Umbilical cord (tissue), 2 donors: ENCODE measurements at places on chromosomes 1 and 21. TPM values are rescaled to one million over a fixed set of nuclear protein-coding genes. Genes with fewer than 3 reads are reported as not detected.

DNA sequence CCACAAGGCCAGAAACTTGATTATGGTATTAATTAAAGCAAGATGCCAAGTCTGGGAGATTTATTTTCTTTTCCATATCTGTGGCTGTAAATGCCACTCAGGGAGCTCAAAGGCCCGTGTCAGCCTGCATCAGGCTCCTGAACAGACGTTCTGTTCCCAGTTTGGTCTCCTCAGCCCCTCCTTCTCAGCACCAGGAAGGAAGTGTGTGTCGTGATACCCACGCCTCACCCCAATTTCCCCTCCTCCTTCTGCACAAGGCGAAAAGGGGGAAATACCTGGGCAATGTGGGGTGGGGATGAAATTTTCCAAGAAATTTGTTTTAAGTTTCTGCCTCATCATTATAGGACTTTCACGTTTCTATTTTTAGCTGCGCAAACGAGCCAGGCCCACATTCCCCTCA, 112.0 kb downstream of the SYF2 start:
- no peak for DNase-seq

DNA sequence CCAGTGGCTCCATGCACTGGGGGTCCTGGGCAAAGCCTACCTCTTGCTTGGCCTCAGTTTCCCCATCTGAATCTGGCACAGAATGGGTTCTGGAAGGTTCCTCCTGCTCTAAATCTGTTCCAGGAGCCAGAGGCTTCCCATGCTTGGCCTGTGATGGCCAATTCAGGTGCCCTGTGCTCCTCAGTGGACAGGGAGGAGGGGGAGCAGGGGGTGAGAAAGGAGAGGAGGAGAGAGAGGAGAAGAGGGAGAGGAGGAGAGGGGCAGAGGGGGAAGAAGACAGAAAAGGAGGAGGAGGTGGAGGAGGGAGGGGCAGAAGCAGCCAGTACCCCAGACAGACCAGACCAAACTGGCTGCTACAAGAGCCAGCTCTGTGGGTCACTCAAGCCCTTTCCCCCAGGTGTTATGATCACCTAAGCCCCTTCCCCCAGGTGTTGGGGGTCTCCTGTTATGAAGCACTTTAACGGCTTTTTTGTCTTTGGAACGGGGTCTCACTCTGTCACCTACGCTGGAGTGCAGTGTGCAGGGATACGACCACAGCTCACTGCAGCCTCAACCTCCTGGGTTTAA, 43.7 kb downstream of the TRIM11 start:
- no peak for DNase-seq

DNA sequence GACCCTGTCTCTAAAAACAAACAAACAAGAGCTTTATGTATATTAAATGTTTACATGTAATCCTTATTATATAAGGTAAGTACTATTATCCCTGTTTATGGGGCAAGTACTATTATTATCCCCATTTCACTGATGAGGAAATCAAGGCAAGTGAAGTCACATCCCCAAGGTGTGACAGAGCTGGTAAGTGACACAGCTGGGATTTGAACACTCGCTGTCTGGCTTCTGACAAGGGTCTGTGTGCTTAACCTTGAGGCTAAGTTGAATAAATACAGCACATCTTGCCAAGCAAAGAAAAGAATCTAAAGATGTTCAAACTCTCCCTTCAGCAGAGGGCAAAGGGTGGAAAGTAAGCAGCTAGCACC, 167.9 kb upstream of the IRF2BP2 start:
- no peak for DNase-seq

DNA sequence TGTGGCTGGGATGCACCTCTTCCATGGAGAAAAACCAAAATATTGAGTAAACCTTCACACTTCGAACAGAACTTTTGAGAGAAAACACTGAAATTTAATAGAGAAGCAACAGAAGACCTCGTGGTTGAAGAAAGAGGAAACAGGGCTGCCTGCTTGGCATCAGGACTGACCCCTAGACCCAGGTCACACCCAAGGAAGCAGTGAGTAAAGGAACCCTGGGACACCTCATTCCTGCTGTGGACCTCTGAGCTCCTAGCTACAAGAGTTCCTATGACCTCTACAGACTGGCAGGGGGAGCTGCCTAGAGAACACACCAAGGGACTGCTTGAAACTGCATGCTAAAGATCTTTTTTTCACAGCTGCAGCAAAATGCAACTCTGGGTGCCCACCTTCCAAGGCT, 67.8 kb downstream of the FASLG start:
- DNase-seq = no peak

GRCh38 chr1:115136106-115136505, 46.8 kb upstream of the TSPAN2 start:
- DNase-seq = no peak

GRCh38 chr1:15090373-15090772, 63.2 kb upstream of the TMEM51 start:
- DNase-seq = peak; percentile 79

DNA sequence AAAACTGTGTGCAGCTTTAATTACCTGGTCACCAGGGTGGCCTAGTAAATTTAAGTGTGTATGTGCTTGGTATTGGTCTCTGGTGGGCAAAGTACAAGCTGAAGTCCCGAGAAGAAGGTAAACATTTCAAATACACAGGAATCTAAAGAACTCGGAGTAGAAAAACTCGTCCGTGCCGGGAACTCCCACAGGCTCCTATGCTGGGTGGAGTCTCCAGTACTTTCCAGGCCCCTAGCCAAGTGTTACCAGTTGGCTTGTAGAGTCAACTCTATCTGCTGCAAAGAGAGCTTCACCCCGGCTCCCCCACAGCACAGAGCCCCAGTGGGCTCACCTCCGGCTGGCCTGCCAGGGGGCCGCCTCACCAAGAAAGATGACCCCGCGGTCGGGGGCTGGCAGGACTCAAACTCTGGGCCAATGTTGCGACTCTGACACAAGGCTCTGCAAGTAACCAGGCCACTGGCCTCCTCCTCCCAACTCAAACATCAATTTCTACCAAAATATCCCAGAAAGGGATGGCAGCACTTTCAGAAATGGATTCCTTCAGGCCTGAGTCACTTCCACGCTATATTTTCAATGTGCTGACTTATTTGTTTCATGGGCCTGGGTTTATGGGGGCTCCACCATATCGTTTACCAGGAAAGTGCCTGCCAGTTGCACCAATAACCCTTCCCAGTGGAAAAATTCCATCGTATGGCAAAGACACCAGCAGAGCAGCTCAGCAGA, 73.9 kb downstream of the SLC66A1 start:
- peak; percentile 81 for DNase-seq

GRCh38 chr21:22758478-22758877, 1760.3 kb downstream of the NCAM2 start:
- no peak for DNase-seq

GRCh38 chr1:221478050-221478949, 263.6 kb downstream of the DUSP10 start:
- peak; percentile 84 for DNase-seq

DNA sequence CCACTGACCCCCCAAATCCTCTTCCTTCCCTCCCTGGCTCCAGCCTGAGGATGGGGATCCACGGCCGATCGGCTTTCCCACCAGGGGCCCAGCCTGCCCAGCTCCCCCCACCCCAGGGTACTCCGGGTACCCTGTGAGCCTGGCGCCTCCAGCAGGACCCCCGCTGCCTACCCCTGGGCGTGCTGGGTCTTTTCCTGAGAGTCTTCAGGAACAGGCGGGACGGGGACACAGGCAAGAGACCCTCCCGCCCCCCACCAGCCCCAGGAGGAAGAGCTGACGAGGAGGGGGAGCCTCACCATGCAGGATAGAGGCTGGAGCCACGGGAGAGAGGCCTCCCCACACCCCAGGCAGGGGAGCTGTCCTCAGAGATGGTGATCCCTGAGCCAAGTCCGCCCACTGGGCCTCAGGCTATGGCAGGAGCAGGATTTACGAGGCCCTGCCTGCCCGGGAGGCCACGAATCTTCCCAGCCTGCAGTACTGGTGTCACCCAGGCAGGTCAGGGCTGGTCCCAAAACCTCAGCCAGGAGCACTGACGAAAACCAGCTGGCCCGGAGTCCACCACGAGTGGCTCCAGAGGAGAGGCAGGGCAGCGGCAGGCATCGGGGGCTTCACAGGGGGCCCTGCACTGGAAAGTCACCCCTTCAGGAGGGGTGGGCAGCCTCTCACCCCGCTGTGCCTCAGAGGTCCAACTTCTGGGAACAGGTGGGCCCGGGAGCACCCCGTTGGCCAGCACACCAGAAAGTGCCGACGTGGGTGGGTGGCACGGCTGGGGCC, 58.0 kb downstream of the MEGF6 start:
- peak; percentile 94 for DNase-seq

GRCh38 chr1:197171531-197171930, 25.1 kb upstream of the ASPM start:
- peak; percentile 78 for DNase-seq

GRCh38 chr1:13723810-13724209, 23.8 kb downstream of the PRDM2 start:
- DNase-seq = no peak

DNA sequence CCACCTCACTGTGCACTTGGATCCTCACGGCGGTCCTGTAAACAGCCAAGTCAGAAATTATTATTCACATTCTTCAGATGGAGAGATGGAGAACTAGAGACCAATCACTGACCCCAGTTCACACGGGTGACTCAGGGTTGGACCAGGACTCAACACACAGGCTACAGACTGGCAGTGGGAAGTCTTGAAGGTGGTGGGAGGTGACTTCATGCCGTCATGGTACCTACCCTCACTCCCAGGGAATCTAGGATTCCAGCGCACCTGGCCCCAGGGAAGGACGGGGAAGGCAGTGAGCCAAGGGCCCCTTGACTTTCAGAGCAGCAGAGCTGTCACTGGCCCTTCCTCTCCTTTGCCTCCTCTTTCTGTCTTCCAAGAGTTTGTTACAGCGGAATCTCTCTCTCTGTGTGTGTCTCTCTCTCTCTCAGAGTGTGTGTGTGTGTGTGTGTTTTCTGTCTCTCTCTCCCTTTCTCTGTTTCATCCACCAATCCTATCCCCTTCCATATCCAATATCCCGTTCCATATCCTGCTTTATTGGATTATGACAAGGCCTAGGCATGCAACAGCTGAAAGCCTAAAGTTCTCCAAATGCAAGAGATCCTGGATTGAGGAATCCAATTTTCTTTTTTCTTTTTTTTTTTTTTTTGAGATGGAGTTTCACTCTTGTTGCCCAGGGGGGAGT, 11.7 kb downstream of the OPTC start:
- DNase-seq = no peak

DNA sequence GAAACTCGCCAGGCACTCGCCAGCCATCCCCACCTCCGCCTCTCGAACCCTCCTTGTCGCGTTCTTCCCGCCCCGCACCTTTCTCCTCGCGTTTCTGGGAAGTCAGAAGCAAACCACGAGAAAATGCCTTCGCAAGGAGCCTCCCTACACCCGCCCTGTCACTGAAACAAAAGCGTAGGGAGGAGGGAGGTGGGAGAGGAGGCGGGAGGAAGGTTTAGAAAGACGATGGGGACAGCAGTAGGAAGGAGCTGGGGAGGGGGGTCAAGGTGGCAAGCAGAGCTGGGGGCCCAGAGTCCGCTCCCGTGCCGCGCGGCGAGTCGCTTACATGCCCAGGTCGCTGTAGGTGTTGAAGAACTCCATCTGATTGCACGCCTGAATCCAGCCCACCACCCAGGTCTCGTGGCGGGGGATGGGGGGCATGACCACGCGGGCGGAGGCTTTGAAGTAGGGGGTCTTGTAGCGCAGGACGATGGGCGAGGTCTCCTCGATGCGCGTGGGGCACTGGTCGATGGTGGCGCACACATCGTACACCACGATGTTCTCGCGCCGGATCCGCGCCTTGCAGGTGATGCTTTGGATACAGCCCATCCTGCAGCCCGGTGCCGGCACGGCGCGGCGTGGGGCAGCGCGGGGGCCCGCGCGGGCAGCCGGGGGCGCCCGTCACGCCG, 1.0 kb downstream of the FAM78B start:
- DNase-seq = peak; percentile 13

- peak; percentile 38 for DNase-seq
These were observed 142.9 kb downstream of the DHRS3 start for GRCh38 chr1:12475101-12475500.

DNA sequence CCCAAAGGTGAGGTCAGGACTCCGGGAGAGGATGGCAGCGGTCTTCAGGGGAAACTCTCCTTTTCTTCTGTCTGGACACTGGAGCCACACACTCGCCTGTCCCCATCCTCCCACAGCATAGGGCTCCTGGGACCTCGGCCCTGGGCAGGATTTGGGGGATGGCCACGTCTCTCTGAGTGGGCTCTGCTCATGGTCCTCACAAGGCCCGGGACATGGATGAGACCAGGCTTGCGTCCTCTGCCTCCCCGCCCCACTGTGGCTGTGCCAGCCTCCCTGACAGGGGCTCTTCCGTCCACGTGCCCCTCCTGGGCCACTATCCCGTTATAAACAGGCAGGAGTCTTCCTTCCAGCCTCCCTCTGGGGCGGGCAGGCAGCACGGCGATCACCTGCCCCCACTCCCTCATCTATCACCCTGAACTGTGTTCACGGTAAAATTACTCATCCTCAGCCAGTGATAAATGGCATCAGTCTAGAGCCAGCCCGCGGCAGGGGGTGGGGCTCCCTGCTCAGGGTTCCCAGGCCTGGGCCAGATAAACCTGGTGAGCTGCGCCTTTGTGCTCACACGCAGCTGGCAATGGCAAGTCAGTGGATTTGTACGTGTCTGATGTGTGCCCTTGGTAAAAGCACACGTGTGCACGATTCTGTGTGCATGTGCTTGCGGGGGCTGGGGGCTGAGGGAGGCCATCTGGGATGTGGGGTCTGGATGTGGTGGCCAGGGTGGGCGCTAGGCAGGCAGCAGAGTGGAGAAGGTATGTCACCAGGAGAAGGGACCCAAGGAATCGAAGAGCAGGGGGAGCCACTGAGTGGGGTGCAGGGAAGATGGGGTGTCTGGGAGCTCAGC, 12.6 kb upstream of the SAMD11 start:
- DNase-seq = peak; percentile 71

DNA sequence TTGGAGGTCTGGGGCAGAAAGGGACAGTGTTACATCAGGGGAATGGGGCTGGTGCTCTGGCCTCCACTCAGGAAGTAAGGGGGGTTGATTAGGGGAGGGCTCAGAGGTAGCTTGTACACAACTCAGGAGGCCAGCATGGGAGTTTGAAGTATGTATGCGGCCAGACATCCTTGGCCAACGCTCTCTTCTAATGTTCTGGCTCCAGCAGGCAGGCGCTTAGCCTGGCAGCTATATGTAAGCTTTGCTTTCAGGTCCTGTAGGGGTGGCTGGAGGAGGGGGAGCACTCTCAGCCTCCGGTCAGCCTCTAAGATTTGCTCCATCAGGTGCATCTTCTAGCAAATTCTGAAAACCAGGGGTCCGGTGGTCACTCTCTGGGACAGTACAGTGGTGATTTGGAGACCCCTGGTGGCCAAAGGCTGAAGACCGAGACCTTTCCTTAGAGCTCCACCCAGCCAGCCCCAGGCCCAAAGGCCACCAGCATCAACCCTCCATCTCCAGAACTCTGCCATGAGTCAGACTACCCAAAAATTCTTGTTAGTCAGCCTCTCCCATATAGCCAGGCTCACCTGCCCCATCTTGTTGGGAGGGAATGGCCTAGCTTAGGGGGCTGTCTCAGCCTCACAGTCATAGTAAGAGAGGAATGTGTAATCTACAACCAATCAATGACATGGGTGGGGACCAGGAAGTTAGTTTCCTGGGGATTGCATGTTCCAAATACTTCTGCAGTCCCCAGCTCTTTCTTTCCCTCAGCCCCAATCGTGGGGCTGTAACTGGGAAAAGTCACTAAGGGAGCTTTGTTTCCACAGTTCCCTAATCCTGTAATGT, 9.7 kb upstream of the COL8A2 start:
- peak; percentile 79 for DNase-seq

GRCh38 chr1:93704052-93704451, 22.4 kb upstream of the BCAR3 start:
- no peak for DNase-seq

The MPZ gene
- total RNA-seq = 0.48 TPM

The OLIG1 gene
- total RNA-seq = not detected

The ACTL8 gene
- total RNA-seq = 1.2 TPM

The TNFRSF1B gene
- 14.0 TPM for total RNA-seq

The GUCA2B gene
- not detected for total RNA-seq

The KCNK2 gene
- 1.9 TPM for total RNA-seq

The MFAP2 gene
- total RNA-seq = 29.4 TPM

The BSND gene
- 0.24 TPM for total RNA-seq

The RNF207 gene
- total RNA-seq = 11.1 TPM
